ENCODE measurements at places on chromosomes 5 and 9.

- peak; percentile 39 for DNase-seq
These were observed at the start of gene PPIC for GRCh38 chr5:123036391-123037103. Gene PPIC, minus strand, starts transcription at chr5:123036725. Its CDS starts 100 bp downstream, at chr5:123036625.

DNA sequence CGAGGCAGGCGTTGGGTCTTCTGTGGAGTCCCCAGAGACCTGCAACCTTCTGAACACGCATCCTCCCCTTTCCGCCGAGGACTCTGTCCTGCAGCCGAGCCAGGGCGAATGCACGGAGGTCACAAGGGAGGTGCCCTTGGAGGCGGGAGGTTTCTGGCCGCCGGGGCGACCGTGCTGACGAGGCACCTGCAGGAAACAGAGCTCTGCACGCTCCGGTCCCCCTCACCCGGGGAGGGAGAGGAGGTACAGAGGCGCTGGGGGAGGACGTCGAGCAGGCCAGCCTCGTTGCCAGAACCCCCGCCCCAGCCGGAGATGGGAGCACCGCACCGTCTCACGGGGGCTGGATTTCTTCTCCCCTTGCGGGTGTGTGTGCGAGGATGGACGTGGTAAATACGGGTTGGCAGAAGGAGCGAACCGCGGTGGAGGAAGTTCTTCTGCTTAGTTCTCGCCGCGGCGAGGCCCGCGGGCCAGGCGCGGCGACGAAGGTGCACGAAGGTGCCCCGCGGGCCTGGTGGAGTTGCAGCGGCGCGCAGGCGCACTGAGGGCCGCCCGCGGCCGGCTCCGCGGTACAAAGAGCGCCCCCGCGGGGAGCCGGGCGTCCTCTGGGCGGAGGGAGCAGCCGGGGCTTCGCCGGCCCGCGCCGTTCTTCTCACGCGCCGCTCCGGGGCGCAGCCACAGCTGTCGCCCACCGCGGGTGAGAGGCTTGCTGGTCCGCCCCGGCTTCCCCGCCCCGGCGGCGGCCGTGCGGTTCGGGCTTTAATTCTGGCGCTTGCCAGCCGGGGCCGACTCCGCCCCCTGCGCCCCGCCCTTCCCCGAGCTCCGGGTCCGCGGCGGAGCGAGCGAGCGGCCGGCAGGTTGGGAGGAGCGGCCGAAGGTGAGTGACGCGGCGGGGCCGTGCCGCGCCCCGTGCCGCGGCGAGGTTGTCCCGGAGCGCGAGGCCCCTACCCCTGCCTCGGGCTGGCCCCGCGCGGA is 289.5 kb downstream of the DOCK8 start:
- peak; percentile 62 for DNase-seq

GRCh38 chr5:150431574-150431973 is 18.0 kb downstream of the RPS14 start:
- DNase-seq: no peak

DNA sequence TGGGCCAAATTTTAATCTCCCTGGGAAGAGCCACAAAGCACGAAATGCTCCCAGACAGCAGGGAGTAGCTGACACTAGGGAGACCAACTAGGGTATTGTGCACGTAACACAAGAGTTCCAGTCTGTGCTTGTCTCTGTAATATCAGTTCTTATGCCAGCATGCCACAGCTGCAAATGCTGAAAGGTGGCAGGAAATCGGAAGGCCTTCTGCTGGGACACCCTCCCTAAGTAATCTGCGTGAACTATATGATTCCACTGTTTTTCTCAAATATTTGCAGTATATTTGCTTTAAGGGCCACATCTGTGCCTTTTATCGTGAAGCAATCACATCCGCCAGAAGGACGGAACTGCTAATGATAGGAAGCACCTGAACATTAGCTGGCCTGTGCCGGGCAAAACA is 12.6 kb downstream of the VLDLR start:
- no peak for DNase-seq

GRCh38 chr5:150410524-150411244 is 2.0 kb downstream of the CD74 start:
- DNase-seq: peak; percentile 73

DNA sequence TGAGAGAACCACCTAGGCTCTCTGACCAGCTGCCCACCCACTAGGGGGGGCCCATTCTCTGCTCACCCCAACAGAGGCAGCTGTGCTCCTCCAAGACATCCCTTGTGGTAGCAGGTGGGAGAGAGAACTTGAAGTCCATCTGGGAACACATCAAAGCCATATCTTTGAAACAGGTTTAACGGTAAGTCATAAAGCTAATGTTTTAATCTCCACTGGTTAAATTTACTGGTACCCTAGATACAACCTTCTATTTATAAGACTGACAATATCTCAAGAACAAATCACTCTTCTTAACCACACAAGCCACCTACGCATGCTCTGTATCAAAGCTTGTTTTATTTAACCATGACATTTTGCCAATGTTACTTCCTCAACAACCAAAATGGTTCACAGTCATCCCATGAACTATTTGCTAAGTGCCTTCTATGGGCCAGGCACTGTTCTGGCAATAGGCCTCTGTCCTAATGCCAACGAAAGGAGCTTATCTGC is 20.4 kb downstream of the AUH start:
- no peak for DNase-seq

DNA sequence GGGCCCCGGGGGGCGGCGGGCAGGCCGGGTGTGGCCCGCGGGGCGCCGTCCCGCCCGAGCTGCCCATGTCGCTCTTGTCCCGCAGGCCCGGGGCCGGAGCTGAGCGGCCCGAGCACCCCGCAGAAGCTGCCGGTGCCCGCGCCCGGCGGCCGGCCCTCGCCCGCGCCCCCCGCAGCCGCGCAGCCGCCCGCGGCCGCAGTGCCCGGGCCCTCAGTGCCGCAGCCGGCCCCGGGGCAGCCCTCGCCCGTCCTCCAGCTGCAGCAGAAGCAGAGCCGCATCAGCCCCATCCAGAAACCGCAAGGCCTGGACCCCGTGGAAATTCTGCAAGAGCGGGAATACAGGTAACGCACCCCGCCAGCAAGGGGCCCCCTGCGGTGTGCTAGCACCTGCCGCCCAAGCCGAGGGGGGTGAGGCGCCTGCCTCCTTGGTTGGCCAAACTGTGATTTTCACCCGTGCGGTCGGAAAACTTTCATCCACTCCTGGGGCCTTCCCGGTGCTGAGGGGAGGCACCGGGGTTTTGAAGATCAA is 32.1 kb downstream of the SMARCA2 start:
- DNase-seq: no peak

Measured in spinal cord (tissue), 10 donors.